EH (cell line): ENCODE measurements at places on chromosomes 11 and 22.

GRCh38 chr11:10323793-10324170, 18.9 kb downstream of the ADM start:
- peak; percentile 74 for DNase-seq

DNA sequence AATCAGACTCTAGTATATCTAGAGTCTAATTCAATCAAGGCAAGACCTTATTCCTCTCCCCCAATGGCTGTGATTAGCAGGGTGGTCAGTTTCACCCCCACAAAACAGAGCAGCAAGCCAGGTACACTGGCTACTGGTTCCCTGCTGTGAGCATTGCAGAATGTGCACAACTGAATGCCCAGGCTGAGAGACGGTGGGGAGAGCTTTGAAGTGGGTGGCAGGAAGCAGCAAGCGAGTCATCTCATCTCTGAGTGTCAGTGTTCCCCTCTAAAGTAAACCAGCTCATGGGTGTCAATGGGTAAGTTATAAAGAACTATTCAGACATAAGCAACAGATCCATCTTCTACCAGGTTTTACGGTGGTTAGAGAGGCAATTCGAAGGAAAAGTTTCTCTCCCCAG, 37.6 kb downstream of the GAB4 start:
- DNase-seq = no peak

GRCh38 chr22:30474683-30475424, 3.0 kb upstream of the SEC14L3 start:
- DNase-seq = no peak

DNA sequence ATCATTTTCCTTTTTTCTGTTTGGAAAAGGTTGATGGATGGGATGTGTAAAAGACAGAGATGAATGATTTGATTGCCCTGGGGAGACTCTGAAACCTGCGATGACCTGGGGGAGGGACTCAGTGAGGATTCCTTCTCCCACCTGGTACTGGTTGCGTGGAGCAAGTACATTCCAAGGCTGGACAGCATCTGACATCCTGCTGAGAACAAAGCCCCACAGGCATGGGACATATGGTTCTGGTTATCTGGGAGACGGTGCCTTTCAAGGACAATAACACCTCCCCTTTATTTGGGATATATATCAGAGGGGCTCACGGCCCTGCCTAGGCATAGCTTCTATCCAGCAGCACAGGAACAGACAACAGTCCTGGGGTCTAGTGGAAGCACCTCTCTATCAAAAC, 527.8 kb downstream of the METTL15 start:
- peak; percentile 18 for DNase-seq

- DNase-seq = no peak
Measured at GRCh38 chr11:4543561-4543960, 1.4 kb upstream of the OR52M1 start.
